ENCODE measurements at places on chromosomes 7 and 10.

- no peak overlapping the region for H3K4me3 ChIP-seq
- peaks cover 3% of the 10 kb centered on the region for H3K27me3 ChIP-seq
- H3K36me3 ChIP-seq: no peaks in the 10 kb centered on the region
- peaks cover 11% of the 10 kb centered on the region for H3K4me1 ChIP-seq
- DNase-seq: no peak
These were observed 201.1 kb downstream of the NSUN6 start for GRCh38 chr10:18450298-18450697.

- peaks cover 53% of the 10 kb centered on the region for H3K4me1 ChIP-seq
- H3K4me3 ChIP-seq: no peak overlapping the region
- no peak for DNase-seq
- no peaks in the 10 kb centered on the region for H3K27me3 ChIP-seq
These were observed 59.4 kb upstream of the NAMPT start for GRCh38 chr7:106344211-106344610.

DNA sequence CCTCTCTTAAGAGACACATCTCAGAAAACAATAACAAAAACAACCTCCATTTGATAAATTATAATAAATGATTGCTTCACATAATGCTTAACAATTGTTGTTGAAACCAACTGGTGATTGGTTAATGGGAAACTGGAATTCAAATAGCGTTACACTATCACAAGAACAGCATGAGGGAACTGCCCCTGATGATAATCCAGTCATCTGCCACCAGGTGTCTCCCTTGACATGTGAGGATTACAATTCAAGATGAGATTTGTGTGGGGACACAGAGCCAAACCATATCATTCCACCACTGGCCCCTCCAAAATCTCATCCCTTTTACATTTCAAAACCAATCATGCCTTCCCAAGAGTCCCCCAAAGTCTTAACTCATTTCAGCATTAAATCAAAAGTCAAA is 375.9 kb downstream of the BMPER start:
- no peaks in the 10 kb centered on the region for H3K36me3 ChIP-seq
- H3K4me3 ChIP-seq: no peak overlapping the region
- H3K4me1 ChIP-seq: peaks cover 6% of the 10 kb centered on the region

DNA sequence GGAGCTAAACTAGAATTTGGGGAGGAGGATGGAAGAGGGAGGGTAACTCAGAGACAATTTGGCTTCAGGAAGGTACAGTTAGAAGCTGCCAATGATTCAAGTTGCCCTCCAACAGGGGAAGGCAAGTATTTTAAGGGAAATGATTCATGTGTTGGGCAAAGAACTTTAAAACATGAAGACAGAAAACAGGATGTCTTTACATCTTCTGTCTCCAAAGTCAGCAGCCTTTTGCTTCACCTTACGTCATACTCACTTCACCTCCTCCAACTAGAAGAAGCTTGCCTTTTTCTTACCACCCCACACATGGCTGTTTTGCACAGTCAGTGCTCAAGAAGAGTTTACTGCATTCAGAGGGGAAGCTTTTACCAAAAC is 36.1 kb downstream of the PPP1R3C start:
- DNase-seq: no peak
- H3K4me3 ChIP-seq: no peak overlapping the region
- H3K27ac ChIP-seq: no peak overlapping the region
- no peaks in the 10 kb centered on the region for H3K27me3 ChIP-seq
- H3K36me3 ChIP-seq: no peaks in the 10 kb centered on the region

GRCh38 chr10:42637648-42638054 is 719 bp downstream of the ZNF33B start:
- peak overlapping the region; percentile 98 for H3K27ac ChIP-seq
- H3K4me3 ChIP-seq: peak overlapping the region; percentile 96
- no peaks in the 10 kb centered on the region for H3K27me3 ChIP-seq
- no peak for DNase-seq
- peaks cover 28% of the 10 kb centered on the region for H3K4me1 ChIP-seq

- no peaks in the 10 kb centered on the region for H3K27me3 ChIP-seq
- peaks cover 7% of the 10 kb centered on the region for H3K36me3 ChIP-seq
- no peak overlapping the region for H3K4me3 ChIP-seq
- H3K27ac ChIP-seq: no peak overlapping the region
These were observed 58.0 kb upstream of the STRIP2 start for GRCh38 chr7:129376076-129376777.

DNA sequence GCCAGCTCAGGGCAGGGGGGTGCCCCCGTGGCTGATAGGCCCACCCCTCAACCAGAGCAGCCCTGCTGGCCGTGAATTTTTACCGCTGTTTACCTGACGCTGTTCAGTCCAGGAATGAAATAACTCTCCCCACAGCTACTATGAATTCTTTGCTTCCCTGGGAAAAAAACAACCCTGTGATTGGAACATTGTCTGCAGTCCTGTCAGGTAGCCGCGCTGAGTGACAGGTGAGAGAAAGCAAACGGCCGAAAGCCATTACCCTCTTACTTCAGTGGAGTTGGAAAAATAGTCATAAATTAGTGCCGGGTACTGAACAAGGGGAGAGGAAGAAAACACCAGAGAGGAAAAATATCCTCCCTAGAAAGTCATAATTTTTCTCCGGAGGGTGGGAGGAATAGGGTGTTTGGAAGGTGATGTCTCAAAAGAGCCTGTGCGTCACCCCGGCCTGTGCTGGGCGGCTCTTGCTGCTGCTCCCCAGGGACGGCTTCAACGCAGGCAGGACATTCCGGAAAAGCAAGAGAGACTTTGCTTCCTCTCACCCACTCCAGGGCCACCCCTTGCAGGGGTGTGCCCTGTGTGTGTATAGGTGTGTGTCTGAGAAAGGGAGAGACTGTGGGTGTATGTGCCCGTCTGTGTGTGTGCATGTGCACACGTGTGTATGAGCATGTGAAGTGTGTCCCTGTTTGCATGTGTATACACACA is 69.0 kb downstream of the CDH23 start:
- no peak for DNase-seq
- no peaks in the 10 kb centered on the region for H3K4me1 ChIP-seq
- no peaks in the 10 kb centered on the region for H3K27me3 ChIP-seq
- no peak overlapping the region for H3K27ac ChIP-seq
- no peak overlapping the region for H3K4me3 ChIP-seq
- no peaks in the 10 kb centered on the region for H3K36me3 ChIP-seq

GRCh38 chr10:74063256-74063655 is 65.3 kb downstream of the VCL start:
- no peaks in the 10 kb centered on the region for H3K27me3 ChIP-seq
- H3K27ac ChIP-seq: no peak overlapping the region
- no peak for DNase-seq
- no peak overlapping the region for H3K4me3 ChIP-seq
- H3K4me1 ChIP-seq: peaks cover 20% of the 10 kb centered on the region
